ENCODE measurements at places on chromosomes 4 and X.

- DNase-seq, result no peak
These were observed 5.7 kb downstream of the SPON2 start for GRCh38 chr4:1166509-1167243.

GRCh38 chr4:132593717-132594400, 555.2 kb upstream of the PCDH10 start:
- no peak for DNase-seq

DNA sequence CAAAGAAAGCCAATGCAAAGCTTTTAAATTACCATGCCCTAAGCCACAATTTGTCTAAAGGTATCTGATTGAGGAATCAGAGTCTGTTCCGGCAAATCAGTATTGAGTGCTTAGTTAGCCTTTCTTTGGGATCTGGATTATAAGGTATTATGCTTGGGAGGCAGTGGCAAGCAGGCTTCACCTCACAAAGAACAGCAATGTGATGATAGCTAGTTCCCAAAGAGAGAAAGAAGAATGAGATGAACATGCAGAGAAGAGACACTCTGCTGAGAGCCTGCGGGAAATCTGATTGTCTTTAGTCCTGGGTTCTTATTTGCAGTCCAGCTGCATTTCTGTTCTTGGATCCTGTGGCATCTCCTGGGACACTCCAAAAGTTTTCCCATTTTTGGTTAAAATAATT, 35.2 kb downstream of the WDFY3 start:
- DNase-seq, result peak; percentile 10

GRCh38 chr4:169269916-169270809, 593 bp downstream of the SH3RF1 start:
- DNase-seq, result peak; percentile 72

- no peak for DNase-seq
These were observed 63.7 kb downstream of the FHIP1A start for GRCh38 chr4:151472711-151473110.

DNA sequence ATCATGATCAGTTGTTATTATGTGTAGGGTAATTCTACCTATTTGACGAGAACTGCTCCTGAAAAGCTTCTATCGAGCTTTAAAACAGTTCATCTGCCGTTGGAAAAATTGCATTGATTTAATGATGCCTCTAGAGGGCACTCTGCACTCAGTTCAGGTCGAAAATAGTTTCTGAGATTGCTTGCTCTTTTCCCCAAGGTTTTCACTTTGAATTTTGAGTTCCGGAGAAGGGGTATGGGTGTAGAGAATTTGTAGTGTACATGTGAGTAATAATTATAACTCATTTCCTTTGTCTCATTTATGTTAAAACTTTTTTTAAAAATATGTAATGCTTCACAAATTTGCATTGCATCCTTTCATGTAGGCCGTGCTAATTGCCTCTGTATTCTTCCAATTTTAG, 28.4 kb upstream of the TNIP3 start:
- DNase-seq, result peak; percentile 13

DNA sequence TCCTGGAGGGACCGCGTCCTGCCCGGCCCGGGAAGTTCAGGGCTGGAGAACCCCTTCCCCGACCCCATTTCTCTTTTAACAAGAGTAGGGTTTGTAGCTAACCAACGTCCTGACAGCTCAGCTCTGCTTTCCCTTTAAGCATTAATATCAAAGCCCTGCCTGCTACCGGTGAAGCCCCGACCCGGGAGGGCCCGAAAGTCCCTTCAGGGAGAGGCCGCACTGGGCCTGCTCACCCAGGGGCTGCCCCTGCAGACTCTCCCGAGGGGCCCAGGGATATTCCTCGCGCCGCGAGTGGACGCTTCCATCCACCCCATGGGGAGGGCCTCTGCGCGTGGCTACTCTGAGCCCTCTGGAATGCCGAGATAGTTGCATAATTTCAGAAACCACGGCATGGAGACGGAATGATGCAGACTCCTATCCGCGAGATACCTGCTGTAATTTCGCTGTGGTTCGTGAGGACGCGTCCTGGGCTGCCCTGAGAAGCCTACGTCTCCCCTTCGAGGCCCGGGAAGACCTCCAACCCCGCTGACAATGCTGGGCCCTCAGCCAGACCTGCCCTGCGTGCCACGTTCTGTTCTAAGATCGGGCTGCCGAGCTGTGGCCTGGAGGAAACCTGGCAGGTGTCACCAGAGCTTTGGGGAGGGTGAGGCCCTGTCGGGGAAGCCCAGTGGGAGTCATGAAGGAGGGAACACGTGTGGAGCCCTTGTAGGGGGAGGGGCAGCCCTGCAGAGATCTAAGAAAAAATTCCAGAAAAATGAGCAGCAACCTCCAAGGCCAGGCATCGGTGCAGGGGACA, 999 bp upstream of the CTBP1 start:
- peak; percentile 44 for DNase-seq

- no peak for DNase-seq
These were observed 552 bp downstream of the TCEAL9 start for GRCh38 chrX:103356858-103357257.

Data from WERI-Rb-1 (cell line).